GM23338 (cell line): ENCODE measurements at places on chromosomes 7 and 10.

- no peak for DNase-seq
Measured at GRCh38 chr7:81298951-81299666, 380.3 kb upstream of the SEMA3C start.

DNA sequence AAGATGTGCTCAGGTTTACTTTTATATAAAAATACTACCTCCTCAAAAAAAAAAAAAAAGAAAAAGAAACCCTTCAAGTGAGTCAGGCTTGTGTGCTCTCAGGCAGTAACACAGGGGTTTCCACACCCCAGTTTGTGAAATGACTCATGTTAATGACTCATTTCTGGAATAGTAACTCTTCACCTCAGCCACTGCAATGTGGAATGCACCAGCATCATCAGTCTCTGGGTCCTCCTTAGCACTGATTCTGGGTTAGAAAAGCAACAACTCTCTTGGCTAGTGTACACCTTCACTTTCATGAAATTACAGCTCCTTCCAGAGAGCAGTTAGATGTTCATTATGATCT is 110.6 kb downstream of the EMX2 start:
- no peak for DNase-seq

- DNase-seq: no peak
Measured at GRCh38 chr7:154568346-154568745, 434.6 kb downstream of the PAXIP1 start.

DNA sequence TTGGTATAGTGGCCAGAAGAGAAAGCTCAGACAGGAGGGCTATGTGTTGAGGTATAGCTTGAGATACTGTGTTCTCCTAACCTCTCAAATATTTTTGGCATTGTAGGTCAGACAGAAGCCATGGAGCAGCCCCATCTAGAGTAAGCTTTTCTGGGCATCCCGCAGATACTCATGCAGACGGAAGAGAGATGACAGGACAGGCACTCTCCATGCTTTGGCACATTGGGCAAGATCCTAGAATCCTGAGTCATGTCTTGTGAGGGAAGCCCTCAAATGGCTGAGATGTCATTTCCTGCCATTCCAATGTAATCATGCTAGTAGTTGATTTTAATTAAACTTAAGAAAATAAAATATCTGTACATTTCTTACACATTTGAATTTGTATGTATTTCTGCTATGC is 16.8 kb upstream of the KIF20B start:
- DNase-seq: no peak

- no peak for DNase-seq
Measured at GRCh38 chr10:79314761-79315601, 32.3 kb upstream of the PPIF start.

DNA sequence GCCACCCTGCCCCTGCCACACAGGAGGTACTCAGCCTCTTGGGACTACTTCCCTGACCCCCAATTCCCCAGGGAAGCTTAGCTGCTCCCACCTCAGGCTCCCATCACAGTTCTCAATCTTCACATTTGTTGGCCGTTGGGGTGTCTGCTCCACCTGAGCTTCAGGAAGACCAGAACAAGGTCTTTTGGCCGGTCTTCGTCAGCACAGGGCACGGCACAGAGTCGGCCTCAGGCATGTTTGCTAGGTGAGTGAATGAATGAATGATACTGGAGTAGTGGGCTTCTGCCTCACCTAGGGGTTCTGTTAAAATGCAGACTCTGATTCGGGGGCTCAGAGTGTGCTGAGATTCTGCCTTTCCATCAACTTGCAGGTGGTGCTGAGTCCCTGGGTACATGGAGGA is 20.3 kb downstream of the GPRIN2 start:
- no peak for DNase-seq

DNA sequence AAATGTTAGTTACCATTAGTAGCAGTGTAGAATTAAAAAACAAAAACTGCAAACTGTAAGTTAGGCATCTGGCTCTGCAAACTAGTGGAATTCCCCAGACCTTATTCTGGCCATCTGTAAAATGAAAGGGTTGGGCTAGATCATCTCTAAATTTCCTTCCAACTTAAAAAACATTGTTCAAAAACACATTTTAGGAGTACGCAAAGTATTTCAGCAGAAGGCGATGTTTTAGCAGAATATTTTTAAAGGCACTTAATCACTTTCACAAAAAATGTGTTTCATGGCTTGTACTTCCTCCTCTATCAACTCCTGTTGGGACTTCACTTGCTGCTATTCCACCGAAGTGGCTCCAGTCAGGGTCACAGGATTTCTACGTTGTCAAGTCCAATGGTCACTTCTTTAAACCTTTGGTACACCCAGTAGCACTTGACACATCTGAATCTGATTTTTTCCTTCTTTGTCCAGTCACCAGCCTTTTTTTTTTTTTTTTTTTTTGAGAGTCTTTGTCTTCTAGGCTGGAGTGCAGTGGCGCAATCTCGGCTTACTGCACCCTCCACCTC is 169.0 kb downstream of the AHR start:
- DNase-seq: no peak

- no peak for DNase-seq
Measured at GRCh38 chr7:27607210-27607606, 55.5 kb downstream of the HIBADH start.

GRCh38 chr10:99521765-99522469 is 10.8 kb upstream of the NKX2-3 start:
- peak; percentile 33 for DNase-seq

GRCh38 chr10:52706332-52707070 is 66.1 kb downstream of the MBL2 start:
- DNase-seq: no peak

DNA sequence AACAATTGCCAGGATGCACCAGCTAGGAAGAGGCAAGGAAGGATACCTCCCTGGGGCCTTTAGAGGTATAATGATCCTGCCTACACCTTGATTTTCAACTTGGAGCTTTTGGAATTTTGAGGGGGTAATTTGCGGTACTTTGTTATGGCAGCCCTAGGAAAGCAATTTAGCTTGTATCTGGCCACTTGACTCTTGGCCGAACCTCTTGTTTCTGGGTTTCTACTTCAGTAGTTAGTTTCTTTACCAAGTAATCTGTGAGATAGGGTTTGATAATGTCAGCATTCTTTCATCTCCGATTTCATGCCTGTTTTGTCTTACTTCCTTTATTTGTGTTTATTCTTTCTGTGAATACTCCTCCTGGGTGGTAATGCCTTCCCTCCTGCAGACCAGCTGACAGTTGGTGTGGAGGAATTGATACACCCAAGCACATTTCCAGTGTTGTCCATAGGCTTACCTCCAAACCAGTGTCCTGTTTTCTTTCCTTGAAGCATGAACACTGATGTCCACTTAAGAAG is 163.7 kb downstream of the SND1 start:
- no peak for DNase-seq

DNA sequence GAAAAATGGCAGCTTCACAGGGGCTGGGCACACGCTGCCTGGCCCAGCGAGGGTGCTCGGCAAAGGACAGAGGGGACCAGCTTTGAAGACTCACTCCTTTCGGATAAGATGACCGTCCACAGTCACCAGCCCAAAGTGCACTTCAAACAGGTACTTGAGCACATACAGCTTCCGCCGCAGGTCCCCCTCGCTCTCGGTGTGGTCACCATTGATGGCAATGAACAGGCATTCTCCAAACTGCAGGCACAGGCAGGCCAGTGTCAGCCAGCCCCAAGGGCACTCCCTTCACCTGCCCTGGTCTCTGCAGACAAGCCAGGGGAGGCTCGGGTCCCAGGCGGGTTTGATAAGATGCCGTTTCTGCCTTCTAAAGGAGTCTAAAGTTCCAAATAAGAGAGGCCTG is 11.6 kb downstream of the HPS1 start:
- no peak for DNase-seq

DNA sequence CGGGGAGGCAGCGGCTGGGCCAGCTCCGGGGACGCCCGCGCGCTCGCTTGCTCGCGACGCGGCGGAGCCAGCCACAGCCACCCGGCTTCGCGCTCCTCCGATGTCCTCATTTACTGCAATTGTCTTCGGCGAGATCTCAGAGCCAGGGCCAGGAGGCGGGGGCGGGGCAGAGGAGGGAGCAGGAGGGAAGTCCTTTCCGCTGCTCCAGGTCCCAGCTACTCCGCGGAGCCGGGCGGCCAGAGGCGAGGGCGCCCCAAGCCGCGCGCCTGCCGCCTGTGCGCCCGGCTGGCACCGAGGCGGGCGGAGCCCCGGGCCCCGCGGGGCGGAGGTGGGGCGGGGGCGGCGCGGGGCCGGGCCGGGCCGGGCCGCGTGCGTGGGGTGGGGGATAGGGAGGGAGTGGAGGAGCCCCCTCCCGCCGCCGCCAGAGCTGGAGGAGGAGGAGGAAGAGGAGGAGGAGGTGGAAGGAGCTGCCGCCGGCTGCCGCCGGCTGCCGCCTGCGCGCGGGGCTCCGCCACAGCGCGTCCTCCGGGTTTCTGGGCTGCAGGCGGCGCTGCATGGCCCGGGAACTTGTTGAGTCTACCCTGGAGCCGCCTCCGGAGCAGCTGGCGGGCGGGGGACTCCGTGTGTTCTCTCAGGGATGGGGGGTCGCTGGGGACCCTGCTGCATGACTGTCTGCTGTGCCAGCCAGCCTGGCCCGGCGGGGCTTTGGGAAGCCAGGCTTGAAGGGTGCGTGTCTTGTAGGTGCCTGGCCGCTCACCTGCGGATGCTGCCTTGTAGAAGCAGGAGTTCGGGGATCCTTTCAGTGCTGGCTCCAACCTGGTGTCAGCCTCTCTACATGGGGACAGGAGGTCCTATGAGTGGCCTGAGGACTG is at the start of gene INSYN2A:
INSYN2A (minus strand) TSS at position 310 of the 872 bp plus-strand sequence. CDS start 20,196 bp downstream, outside the sequence.
- peak; percentile 82 for DNase-seq

- DNase-seq: no peak
Measured at GRCh38 chr10:45378914-45379726, 5.1 kb downstream of the ALOX5 start.

DNA sequence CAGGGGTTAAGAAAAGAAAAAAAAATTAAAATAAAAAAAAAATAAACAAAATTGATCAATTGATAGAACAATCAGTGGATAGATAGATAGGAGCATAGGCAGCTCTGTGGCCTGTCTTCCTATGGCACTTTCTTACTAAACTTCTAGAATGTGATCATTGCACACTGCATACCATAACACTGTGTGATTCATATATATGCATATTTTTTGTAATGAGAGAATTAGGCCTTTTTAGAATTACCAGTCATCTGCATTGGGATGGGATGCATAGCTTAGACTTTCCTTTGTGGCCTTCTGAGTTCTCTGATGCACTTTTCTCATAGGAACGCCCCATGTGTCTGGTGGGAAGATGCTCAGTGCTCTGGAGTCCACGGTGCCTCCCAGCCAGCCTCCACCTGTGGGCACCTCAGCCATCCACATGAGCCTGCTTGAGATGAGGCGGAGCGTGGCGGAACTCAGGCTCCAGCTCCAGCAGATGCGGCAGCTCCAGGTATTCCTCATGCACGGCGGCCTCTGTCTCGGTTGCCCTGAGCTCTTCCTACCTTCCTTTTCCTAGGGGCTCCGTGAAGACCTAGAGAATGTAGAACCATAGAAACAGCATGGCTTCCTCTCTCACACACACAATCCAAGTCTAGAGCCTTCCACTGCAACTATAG is 222.5 kb downstream of the ARHGAP21 start:
- DNase-seq: no peak

DNA sequence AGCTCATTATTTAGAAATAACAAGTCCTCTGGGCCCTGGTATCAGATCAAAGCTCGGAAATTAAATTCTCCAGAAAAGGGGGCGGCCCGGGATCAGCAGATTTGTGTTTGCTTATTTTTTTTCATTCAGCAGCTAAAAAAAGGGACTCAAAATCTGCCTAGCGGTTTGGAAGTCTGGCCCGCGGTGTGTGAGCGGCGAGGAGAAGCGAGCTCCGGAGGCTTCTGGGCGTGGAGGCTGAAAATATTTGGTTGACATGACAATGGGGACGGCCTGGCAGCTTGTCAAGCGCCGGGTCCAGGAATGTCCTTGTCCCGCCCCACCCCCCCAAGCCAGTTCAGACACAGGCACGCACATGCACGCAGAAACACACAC is 43.4 kb downstream of the FOXL3 start:
- DNase-seq: no peak

- DNase-seq: no peak
Measured at GRCh38 chr7:118325450-118325808, 100.9 kb downstream of the ANKRD7 start.

DNA sequence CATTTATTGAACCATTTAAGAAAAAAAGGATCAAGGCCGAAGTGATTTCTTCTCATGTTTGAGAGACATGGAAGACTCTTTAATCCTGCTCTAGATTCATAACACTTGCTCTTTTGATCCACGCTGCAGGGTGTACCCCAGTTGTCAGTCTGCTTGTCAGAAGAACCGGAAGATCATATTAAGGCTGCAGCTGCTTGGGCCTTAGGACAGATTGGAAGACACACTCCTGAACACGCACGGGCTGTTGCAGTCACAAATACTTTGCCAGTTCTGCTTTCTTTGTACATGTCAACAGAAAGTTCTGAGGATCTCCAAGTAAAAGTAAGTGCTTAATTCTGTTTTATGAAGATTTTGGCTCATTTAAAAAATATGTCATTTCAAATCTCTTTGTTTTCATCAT is 46.3 kb downstream of the SPAG6 start:
- no peak for DNase-seq

DNA sequence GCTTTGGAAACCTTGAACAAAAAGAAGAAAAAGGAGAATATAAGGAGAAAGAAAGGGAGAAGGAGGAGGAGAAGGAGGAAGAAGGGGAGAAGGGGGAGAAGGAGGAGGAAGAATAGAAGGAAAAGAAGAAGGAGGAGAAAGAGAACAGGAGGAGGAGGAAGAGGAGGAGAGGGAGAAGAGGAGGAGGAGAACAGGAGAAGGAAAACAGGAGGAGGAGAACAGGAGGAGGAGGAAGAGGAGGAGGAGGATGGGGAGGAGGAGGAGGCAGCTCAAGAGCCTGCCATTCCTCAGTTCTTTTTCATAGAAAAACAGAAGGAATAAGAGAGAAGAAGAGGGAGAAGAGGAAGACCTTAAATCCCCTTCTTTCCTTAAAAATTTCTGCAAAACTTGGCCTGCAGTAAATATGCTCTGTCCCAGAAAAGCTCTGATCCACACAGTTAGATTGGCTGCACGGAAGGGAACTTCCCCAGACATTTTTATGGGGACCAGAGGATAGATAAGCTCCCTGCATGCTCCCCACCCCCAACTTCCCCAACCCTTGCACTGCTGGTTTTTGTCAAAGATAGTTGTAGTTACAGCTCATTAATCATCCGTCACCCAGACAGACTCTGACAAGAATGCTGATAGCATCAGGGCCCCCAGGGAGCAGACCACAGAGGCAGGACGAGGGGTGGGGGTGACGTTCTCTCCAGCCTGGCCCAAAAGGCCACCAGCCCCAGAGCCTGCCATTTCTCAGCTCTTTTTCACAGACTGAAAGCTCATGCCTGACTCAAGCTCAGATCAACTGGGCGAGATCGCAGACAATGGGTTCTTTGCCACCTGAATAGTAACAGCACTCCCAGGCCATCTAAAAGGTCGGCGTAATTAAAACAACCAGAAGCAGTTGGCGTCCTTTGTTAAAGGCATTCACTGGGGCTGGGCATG is 34.5 kb upstream of the LYZL1 start:
- no peak for DNase-seq
